ENCODE measurements at places on chromosomes 13 and 19.

- no peak for DNase-seq
Observed at GRCh38 chr19:13339869-13340268, 166.4 kb downstream of the CACNA1A start.

DNA sequence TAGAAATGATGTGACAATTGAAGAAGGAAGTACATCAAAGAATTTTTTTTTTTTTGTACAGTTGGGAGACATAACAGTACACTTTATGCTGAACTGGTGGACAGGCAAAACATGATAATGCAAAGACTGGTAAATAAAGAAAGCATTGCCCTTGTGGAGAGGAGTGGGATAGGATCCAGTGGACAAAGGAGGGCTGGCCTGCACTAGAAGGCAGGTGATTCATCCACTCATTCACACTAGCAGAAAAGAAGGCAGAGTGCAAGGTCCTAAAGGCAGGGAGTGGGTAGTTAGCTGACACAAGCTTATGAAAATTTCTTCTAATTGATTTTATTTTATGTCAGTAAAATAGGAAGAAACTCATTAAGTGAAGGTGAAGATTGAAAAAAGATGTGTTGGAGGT is 17.6 kb upstream of the NALCN start:
- no peak for DNase-seq

DNA sequence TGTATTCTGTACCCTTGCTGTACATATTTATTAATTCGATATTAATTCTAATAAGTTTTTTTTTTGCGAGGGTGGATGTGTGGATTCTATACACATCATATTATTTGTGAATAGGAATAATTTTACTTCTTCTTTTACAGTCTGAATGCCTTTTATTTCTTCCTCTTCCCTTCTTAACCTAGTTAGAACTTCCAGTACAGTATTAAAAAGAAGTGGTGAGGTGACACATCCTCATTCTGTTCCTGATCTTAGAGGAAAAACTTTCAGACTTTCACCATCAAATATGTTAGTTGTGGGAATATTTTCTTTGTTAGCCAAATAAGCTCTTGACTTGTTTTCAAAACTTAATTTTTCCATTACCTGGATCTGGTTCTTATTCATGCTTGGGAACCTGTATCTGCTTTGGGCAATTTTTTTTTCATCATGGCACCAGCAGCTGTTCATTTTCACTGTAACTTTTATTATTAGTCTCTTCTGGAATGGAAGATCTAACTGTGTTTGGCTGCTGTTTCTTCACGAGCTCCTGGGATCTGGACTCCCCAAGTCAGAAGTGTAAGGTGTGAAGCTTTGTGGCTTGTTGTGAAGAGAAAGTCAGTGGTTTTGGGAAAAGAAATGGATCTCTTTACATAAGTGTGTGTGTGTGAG is 33.1 kb downstream of the RGCC start:
- DNase-seq, result no peak

DNA sequence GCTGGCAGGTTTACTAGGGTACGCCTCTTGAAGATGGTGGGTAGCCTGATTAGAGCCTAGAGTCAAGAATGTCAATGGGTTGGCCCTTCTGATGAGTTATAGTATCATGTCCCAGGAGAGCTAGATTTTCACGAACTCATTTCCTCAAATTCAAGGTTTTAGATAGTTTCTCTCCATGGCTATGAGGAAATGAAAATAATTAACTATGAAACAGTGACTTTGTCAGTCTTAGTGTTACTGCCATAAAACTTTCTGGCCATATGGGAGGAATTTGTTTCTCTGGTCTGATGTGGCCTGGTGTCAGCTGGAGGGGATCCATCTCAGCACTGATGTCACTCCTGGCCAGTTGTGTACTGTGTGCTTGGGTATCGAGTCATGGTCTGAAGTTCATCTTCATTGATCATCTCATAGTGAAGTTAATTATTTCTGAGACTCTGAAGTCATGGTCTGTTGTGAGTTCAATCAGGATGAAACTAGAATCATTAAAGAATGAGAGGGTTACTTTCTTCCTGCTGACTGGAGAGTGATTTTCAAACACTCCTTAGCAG is 49.4 kb upstream of the TNFSF11 start:
- DNase-seq, result peak; percentile 24

DNA sequence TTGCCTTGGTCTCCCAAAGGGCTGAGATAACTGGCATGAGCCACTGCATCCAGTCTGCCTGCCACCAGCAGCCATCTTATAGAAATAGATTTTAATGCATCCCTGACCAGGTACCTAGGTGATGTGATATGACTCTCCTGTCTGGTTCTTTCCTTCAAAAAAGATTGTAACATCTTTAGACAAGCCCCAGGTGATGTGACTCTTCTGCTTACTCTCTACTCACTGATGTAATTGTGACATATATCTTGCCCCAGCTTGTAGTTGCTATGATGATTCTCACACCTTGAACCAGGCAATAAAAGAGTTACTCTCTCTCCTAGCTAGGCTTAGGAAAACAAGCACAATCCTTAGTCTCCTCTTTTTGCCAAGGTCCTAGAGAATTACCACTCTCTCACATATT is 30.6 kb upstream of the ZNF681 start:
- DNase-seq, result no peak
